ENCODE measurements at places on chromosomes 3 and 15.
A peak's percentile ranks its signal among the peaks of the same experiment; 100 is the strongest.

DNA sequence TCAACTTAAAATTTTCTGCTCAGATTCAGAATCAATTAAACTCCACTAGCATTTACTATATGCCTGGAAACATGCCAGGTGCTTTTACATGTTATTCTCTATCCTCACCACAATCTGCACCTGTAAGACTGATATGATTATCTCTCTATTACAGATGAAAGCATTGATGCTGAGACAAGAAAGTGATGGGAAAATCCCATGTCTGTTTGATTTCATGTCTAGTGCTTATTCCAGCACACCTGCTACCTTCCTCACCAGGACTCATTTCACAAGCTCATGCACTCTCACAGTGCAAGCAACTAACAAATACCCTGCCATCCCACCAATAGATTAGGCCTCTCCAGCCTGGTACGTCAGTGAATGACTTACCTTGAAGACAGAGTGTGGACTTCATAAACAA is 25.0 kb upstream of the BCL6 start:
- DNase-seq, result no peak

GRCh38 chr3:51706788-51707731 is at the start of gene GRM2:
Gene GRM2 (plus strand): TSS chr3:51707068. CDS start chr3:51708984, 1,916 bp downstream.
- peak; percentile 83 for DNase-seq

DNA sequence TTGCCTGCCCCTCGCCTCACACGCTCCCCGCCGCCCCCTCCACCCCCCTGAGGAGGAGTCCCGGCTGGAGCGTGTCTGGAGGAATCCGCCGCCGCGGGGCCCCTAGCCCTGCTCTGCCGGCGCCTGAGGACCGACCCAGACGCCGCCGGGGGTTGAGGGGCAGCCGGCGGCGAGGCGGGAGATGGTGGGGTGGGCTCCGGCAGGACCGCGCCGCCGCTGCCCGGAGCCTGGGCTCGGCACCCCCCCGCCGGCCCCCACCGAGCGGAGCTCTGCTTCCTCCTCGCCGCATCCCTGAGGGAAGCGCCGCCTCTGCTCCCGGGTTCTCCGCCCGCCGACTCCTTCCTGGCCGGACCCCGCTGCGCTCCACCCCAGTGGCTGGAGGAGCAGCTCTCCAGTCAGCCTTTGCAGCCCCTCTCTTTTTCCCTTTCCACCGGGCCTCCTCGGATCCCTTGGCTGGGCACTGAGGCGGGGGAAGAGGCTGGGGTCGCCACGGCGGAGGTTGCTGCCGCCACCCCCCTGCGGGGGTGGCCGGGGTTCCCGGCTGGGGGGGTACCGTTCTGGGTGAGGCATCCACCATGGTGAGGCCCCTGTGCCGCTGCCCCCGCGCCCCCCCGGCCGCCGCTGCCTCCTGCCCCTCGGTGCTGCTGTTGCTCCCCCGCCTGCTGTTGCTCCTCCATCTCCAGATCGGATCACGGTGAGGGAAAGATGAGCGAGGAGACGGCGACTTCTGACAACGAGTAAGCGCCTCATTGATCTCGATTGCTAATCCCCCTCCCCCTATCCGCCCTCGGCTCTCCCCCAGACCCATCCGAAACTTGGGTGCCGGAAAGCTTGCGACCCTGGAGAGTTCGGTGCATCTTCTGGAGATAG is at the start of gene SPRED1:
Gene SPRED1 (plus strand): TSS at position 356 of the 870 bp plus-strand sequence. CDS start 350 bp downstream, at position 706.
- DNase-seq, result peak; percentile 54

DNA sequence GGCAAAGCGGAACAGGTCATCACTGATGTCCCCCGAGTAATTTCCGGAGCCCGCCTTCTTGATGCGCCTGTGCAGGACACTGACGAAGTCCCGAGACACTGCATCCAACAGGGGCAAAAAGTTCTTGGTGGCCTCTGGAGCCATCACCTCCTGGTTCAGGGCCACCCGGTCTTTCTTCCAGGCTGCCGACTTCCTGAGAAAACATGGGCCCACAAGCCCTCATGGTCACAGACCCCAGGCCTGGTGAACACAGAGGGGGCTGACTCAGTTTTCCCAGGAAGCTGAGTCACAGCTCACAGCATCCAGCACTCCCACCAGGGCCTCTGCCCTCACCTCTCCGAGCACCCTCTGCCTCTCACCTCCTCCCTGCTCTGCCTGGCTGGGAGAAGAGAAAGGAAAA is 22.4 kb downstream of the CYP11A1 start:
- DNase-seq, result peak; percentile 46

DNA sequence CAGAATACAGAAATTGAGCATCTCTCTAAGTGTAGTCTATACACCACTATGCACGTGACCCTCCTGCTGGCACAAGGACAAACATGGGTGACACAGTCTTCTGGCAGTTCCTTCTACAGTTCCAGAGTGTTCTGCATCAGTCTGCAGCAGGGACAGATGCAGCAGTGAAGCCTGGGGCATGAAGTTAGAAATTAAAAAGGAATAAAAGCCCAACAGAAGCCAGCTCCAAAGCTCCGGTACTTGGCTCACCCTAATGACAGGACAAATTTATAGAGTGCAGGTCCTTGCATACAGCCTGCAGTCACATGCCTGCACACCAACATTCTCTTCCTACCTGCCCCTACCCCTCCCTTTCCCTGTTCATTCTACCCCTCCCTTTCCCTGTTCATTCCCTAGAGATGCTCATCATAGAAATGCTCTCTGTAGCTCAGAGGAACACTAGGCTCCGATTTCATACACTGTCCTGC is 15.0 kb downstream of the UACA start:
- no peak for DNase-seq

GRCh38 chr3:143973259-143974021 is 1.8 kb downstream of the DIPK2A start:
- peak; percentile 85 for DNase-seq

DNA sequence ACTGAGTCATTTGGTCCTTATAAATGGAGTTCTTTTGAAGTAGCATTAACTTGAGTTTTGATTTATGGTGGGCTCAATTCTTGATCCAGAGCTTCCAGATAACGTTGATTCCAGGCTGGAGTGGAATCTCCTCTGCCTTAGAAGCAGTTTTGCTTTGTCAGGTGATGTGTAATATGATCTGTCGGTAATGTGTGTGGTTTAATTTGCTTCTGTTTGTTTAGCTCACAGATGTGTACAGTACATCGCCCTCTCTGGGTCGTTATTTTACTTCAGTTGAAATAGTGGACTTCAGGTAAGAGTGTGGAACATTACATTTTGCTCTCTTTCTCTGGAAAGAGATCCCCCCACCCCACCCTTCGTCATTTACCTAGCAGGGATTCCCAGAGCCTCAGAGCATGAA is 23.1 kb downstream of the C3orf52 start:
- no peak for DNase-seq

DNA sequence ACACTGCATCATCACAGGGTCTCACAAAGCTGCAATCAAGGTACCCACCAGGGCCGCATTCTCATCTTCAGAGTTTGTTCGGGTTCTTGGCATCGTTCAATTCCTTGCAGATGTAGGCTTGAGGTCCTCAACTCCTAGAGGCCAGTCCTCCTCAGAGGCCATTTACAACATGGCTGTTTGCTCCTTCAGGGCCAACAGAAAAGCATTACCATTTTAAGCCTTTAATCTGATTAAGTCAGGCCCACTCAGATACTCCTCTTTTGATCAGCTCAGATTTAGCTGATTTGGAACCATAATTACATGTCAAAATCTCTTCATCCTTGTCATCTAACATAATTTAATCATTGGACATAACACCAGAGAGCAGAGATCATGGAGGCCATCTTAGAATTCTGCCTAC is 55.4 kb downstream of the BFSP2 start:
- DNase-seq, result no peak

GRCh38 chr15:73602446-73602843 is 30.7 kb downstream of the NPTN start:
- DNase-seq, result no peak

DNA sequence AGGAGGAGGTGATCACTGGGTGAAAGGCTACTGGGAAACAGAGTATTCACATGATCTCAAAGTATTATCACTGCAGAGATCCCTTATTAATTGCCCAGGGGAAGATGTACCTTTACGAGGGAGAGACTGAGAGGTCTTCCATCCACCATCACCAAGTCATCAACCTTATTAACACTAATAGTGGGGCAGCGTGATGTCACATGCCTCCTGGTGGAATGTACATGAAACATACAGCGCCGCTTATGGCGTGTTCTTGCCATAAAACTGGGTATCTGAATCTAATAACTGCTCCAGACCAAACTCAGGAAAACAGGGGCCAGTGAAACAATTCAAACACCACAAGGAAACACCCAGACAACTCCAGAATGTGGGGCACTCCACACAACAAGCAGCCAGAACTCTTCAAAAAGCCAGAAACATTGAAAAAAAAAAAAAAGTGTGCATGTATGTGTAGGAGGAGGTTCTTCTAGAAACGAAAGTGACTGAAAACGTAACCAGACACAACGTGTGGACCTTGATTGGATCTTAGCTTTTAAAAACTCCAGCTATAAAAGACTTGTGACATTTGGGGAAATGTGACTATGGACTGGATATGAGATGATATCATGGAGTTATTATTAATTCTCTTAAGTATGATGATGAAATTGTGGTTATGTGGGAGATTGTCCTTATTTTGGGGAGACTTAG is 4.6 kb downstream of the STIMATE start:
- DNase-seq, result peak; percentile 41

DNA sequence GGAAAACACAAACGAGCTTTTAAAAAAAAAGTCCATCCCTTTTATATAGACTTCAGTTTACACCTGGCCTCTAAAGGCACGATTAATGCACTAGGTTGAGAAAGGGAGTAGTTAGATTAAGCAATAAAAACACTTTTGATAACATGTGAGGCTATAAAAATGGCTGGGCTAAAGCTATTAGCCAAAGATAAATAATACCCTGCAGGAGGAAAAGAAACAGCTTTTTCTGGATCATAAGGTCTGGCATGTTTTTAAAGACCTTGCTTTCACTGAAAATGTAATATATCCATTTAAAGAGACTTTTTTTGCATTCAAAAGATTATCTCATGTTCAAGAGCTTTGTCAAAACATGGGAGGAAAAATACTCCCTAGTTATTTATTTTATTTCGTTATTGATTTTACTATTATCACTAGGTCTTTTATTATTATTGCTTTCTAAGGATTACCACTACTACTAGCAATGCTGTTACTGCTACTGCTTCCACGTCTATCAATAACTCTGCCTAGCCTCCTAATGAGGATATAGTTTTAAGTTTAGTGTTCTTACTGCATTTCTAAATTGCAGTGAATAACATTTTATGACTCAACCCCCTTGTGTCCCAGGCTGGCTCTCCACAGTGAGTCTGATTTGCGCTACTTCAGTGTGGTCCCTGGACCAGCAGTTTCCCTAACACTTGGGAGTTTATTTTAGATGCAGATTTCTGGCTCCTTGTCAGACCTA is 93.4 kb downstream of the THRB start:
- peak; percentile 37 for DNase-seq

GRCh38 chr15:95880031-95880570 is 450.4 kb upstream of the NR2F2 start:
- DNase-seq, result no peak

- peak; percentile 15 for DNase-seq
Observed at GRCh38 chr3:9732080-9732739, 675 bp downstream of the BRPF1 start.

DNA sequence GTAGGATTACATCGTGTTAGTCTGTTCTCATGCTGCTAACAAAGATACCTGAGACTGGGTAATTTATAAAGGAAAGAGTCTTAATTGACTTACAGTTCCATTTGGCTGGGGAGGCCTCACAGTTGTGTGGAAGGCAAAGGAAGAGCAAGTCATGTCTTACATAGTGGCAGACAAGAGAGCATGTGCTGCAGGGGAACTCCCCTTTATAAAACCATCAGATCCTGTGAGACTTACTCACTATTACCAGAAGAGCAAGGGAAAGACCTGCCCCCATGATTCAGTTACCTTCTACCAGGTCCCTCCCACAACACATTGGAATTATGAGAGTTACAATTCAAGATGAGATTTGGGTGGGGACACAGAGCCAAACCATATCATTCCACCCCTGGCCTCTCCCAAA is 3.4 kb downstream of the SLC25A26 start:
- DNase-seq, result no peak

- no peak for DNase-seq
Observed at GRCh38 chr3:128004661-128005060, 47.6 kb upstream of the SEC61A1 start.

- peak; percentile 61 for DNase-seq
Observed at GRCh38 chr15:85324202-85324601, 56.2 kb upstream of the AKAP13 start.

DNA sequence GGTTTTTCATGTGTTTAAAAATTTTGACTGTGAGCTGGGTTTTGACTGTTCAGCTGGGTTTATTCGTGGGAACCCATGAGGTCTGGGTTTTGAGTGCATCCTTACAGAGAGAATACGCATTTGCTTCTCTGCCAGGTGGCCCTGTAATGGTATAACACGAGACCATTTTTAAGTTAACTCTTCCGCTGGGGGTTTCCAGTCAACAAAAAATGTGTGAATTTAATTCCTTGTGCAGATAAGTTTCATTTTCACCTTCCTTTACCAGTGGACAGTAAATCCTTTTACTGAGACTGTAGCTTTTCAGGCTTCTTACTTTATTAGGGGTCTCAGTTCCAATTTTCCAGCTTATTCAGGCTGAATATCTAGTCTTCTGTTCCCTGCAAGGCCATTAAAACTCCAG is 149.6 kb downstream of the OPA1 start:
- DNase-seq, result no peak

DNA sequence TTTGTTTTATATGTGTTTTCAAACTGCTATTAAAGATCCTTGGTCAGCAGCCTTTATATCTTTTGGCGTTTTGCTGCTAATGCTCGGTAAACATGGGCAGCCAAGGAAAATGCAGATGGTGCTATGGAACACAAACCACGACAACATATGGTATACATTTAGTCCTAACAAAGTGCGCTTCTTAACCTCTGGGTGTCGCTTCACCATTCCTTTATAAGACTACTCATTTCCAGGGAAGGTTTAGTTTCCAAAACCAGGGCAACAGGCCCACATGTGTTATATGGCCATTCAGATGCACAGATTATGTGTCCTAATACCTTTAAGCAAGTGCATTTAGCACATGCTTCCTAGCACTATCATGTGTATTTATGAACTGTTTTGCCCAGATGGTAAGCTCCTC is 14.7 kb downstream of the SHOX2 start:
- peak; percentile 34 for DNase-seq

DNA sequence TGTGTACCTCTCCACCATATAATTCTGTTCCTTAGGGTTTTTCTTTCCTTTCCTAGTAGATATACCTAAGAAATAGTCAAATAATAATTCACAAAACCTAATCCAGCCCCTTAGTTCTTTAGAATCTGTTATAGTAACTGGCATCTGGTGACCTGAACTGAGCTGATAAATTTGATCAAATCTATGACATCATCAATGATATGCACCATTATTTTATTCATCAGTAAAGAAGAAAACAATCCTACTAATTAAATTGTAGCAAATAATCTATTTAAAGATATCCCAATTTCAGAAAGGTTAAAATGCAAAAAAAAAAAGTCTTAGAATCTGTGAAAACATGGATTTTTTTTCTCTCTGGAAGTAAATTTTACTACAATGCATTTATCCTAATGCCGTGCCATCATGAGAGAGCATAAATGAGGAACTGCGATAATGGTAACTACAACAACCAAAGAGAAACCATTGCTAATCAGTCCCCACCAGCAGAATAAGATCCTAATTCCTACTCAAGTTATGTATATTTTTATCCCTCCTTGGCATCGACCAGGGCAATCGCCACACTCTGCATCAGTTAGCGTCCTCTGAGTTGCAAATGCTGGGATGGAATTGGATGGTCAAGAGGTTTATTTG is 6.6 kb upstream of the MNS1 start:
- no peak for DNase-seq
